ENCODE measurements at places on chromosomes 2 and 18.
A peak's percentile ranks its signal among the peaks of the same experiment; 100 is the strongest.

- DNase-seq: peak; percentile 96
Measured at GRCh38 chr2:7270011-7270431, 352.8 kb downstream of the RNF144A start.

DNA sequence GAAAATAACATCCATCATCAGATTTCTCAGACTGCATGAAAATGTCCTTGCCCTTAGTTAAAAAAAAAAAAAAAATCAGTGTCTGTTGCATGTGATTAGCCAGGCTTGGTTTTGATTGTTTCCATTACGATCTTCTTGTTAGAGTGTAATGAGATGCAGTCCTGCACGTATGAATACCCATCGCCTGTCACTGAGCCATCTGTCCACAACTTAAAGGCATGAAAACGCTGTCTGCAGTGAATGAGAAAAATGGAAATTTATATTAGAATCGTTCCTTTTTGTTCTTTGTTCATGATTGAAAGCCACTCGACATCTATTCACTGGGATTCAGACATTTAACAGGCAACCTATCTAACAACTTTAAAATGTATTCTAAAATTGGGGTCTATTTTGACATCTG lies 521.7 kb upstream of the SPHKAP start:
- DNase-seq: no peak

- no peak for DNase-seq
Measured at GRCh38 chr2:8432706-8433336, 249.0 kb upstream of the ID2 start.

- no peak for DNase-seq
Measured at GRCh38 chr2:112160283-112161250, 22.4 kb downstream of the FBLN7 start.

GRCh38 chr2:99450199-99450598 lies 39.6 kb downstream of the REV1 start:
- no peak for DNase-seq

DNA sequence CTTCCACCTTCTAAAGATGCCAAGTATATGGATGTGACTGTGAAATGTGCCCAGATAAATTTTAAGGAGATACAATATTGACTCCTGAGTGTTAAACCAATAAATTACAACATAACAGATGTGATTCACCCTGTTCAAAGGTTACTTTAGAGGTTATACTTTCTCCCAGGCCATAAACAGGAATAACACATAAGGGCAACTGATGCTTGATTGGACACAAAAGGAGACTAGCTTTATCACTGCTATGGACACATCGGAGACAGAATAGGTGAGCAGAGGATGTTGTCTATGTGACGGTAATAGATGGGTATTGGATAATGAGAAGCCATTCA lies 31.9 kb upstream of the SLC25A52 start:
- DNase-seq: no peak

GRCh38 chr2:46471-47345 lies at the start of gene FAM110C:
Gene FAM110C (minus strand): TSS chr2:46505. CDS start chr2:46385, 120 bp downstream.
- DNase-seq: peak; percentile 58

DNA sequence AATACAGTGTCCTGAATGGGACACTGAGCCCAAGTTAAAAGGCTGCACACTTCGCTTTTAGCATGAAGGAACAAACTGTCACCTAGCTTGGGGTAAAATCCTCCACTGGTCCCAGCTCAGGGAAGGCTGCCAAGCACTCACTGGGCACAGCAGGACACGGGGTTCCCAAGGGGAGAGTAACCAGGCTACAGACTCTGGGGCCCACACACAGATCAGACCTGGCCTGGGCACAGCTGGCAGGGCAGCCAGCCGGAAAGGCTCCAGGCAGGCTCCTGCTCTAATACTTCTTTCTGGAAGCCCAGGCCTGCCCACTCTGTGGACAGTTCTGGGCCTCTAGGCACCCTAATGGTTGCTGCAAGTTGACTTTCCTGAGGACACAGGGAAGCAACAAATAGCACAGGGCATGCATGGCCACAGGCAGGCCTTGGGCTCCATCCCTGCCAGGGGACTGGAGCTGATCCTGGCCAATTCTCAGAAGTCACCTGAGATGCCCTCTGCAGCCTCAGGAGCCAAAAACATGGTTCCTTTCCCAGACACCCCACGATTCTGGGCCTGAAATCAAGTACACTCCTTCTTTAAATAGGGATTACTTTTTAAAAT lies 18.7 kb upstream of the SULT1C3 start:
- DNase-seq: no peak
